ENCODE measurements at places on chromosomes 2 and 18. TPM values are rescaled to one million over a fixed set of nuclear protein-coding genes. Genes with fewer than 3 reads are reported as not detected.

- no peaks in the 10 kb centered on the region for H3K36me3 ChIP-seq
- no peaks in the 10 kb centered on the region for H3K27me3 ChIP-seq
- no peak overlapping the region for H3K27ac ChIP-seq
- no peak overlapping the region for H3K4me3 ChIP-seq
These were observed 797.0 kb upstream of the CHAC2 start for GRCh38 chr2:52970642-52971041.

DNA sequence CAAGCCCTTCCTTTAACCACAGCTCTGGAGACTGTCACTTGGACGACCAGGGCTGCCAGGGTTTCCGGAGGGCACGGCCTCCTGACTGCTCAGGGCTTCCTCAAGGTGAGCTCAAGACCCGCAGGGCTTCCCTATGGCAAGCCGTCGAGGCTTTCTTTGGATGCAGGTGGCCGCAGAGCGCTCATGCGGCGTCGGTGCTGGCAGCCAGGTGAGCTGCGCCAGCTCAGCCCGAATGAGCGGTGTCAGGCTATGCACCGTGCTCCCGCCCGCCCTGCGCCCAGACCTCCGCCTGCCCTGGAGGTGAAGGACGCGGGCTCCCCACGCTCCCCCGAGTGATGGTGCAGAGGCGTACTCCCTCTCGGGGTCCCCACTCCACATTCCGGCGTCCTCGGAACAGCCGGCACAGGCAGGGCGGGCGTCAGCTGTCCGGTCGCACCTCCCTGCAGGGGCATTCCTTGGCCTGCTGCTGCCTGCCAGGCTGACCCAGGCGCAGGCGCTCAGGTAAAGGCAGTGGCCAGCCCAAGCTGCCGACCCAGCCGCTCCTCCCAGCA, 20.8 kb upstream of the TUBB6 start:
- no peaks in the 10 kb centered on the region for H3K27me3 ChIP-seq
- H3K36me3 ChIP-seq, result no peaks in the 10 kb centered on the region
- DNase-seq, result no peak
- peak overlapping the region; percentile 80 for H3K27ac ChIP-seq
- no peaks in the 10 kb centered on the region for H3K4me1 ChIP-seq

DNA sequence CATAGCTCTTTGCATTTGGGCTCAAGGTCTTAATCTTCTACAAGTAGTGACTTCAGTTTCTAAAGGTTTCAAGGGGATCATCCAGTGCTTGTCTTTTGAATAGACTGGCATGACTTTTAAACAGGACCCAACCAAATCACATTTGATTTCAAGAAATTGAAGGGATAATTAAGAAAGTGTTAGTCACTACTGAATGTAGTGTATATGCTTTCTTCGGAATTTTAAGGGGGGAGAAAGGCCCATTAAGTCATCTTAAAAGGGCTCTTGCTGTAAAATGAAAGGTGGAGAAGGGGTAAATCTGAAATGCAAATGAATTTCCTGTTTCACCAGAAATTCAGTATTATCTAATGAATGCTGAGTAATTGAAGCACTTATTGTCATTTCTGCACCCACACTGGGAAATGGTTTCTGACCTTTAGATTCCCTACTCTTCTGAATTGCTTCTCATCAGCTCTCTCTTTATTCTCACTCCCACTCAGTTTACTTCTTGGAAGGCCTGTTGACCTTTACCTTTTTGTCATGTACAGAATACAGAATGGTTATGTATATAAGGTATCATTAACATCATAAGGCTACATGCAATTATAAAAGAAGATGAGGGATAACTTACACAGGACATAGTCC, 241.4 kb downstream of the SLC8A1 start:
- peaks cover 7% of the 10 kb centered on the region for H3K4me1 ChIP-seq
- DNase-seq, result no peak
- H3K36me3 ChIP-seq, result no peaks in the 10 kb centered on the region
- no peak overlapping the region for H3K4me3 ChIP-seq
- no peak overlapping the region for H3K27ac ChIP-seq
- no peaks in the 10 kb centered on the region for H3K27me3 ChIP-seq

DNA sequence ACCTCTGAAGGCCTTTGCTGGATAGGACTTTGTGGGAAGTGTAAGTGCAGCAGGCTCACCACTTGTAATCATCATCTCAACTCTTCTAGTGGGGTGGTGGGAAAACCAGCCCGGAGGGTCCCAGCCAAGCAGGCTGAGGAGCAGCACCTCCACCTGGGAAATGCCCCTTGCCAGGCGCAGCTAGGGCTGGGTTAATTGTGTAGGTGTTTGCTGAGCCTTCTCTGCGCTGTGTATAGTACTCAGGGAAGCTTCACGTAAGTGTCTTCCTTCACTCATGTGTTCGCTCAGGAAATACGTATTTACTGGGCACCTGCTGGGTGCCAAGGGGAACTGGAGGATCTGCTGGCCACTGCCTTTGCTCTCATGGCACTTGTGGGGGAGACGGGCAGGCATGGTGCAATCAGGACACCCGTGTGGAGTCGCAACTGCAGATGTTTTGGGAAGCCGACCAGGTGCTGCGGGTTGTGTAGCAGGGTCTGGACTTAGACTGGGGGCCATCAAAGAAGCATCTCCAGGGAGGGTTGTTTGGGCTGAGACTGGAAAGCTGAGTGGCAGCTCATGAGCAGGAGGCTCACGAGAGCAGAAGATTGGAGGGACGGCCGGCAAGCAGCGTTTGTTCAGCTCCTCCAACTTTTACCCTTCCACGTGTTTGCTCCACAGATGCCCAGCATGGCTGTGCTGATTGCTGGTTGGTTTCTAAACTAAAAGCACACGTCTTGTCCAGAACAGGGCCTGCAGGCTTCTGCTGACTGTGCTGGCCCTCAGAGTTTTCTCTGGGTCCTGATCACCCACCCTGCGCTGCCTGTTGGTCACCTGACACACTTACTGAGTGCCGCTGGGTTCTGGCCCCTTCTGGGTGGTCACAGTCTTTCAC, 164.6 kb downstream of the LDLRAD4 start:
- no peak overlapping the region for H3K4me3 ChIP-seq
- no peak for DNase-seq
- H3K27me3 ChIP-seq, result no peaks in the 10 kb centered on the region
- H3K4me1 ChIP-seq, result no peaks in the 10 kb centered on the region
- peak overlapping the region; percentile 73 for H3K27ac ChIP-seq

DNA sequence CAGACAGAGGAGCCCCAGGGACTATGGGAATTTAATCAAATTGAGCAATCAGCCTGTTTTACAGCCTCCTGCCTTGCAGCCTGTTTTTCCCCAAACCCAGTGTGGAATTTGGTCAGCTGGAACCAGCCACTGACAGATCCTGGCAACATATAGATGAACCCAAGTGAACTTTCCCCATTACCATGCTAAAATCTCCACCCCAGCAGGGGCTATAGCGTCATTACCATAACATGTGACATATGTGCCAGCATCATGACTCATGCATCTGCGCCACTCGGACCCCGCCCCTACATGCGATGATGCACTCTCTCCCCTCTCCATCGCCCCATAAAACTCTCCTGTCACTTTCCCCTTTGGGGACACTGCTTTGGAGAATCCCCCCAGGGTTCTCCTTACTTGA, 17.3 kb upstream of the FEZ2 start:
- no peaks in the 10 kb centered on the region for H3K4me1 ChIP-seq
- no peaks in the 10 kb centered on the region for H3K27me3 ChIP-seq
- H3K36me3 ChIP-seq, result no peaks in the 10 kb centered on the region

The CACNB4 gene
- total RNA-seq, result 14.0 TPM

The ACTR2 gene
- total RNA-seq, result 157 TPM

The KLF11 gene
- total RNA-seq, result 23.4 TPM
